ENCODE measurements at places on chromosomes 12 and 14.

GRCh38 chr12:2250797-2251196 is 198.0 kb downstream of the CACNA1C start:
- no peak for DNase-seq

DNA sequence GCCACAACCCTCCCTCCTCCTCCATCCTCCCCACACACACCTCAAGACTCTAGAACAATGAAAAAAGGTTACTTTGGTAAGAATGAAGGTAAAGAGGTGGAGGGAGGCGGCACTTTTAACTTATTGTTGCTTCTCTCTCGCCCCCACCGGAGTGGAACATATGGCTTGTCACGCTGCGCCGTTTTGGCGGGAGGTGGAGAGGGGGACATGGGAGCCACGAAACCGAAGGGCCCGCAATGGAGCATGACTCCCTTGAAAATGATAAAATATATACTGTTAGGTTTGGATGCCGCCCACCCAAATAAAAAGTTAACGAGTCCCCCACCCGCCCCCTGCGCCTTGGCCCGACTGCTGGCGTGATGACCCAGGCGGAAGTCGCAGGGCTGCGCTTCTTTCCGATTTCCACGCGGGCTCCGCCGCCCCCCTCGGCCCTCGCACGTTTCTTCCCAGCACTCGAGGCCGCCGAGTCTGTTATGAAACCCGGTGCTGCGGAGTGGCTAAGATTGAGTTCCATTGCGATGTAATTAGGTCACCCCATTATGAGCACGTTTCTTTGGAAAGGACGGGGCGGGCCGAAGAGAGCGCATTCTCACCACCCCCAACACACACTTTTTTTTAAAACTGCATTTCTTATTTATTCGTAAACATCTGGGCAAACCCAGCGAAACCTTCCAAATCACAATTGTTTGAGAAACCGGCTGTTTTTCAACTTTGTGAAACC is 1.4 kb upstream of the ZFP36L1 start:
- DNase-seq: peak; percentile 92

GRCh38 chr14:105532735-105533141 is 6.4 kb downstream of the TMEM121 start:
- peak; percentile 4 for DNase-seq

DNA sequence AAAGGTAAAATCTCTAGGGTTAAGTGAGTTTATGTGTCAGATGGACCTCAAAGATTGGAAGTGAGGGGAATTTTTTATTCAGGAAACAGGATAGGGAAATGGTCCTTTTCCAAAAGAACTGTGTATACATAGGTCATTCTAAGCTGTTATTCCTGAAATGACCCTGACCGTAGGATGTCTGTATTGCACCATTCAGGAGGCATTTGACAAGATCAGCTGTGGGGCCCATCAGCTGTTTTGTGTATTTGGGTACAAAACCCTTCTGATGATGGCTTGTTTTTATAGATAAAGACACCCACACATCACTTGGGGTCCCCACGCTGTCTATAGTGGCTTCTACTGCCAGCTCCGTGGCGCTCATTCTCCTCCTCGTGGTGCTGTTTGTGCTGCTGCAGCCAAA is 62.6 kb upstream of the SRSF5 start:
- DNase-seq: no peak

GRCh38 chr12:25713264-25713663 is 160.2 kb upstream of the LMNTD1 start:
- DNase-seq: no peak

DNA sequence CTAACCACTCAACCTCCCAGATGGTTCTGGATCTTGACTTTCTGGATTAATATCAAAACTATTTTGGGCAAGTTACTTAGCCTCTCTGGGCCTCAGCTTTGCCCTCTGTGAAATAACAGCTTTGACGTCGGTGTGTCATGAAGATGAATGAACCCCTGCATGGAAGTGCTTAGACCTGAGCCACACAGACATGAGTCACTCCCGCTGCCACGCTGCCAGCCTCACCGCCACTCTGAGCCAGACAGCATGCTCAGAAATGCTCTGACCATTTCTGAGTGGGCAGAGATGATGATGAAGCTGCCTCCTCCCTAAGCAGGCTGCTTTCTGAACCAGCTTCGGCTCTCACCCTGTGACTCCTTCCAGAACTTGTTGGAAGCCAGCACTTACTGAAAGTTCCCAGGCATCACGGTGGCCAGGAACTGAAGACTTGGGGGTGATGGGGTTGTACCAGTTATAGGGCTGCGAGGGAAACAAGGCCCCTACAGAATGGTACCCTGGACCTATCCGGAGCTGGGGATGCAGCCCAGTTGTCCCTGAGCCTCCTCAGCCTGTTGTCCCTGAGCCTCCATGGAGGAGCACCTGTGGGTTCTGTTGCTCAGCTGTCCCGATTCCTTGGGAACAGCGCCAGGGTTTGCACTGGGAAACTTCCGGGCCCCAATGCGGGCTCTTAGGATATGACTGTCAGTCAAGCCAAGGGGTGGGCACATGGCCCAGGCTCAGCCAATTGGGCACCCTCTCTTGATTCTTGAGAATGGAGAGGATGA is 2.0 kb upstream of the CCDC197 start:
- no peak for DNase-seq

DNA sequence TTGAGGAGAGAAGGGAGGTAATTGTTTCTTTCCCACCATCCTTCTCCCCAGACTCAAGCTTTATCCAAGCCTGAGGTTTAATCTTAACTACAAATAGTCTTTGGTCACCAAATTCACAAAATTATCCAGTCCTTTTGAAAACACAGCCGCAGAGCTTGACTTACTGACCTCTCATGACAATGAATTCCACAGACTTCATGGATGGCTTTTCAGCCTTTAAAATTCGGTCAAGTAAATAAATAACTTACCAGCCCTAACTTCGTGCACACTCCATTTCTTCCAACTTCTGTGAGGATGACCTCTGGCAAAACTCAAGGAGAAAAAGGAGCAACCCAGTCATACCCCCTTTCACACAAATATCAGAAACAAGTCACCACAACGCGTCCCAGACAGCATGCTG is 137.0 kb upstream of the CDKN3 start:
- DNase-seq: no peak

DNA sequence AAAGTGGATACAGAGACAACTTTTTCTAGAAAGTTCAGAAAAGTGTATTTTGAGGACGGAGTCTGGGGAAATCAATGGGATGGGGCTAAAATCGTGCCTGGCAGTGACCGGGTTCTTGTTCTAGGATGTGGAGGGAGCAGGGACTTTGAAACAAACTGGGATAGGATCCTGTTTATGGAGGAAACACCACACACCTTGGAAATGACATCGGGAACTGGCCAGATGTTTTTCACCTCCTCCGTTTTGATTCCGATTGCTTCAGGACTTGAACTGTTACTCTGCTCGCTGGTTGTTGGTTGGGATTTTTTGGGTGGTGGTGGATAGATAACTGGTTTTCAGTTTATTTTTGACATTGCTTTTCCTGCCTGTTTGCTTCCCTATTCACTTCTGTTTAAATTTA is 506 bp downstream of the EMP1 start:
- no peak for DNase-seq

DNA sequence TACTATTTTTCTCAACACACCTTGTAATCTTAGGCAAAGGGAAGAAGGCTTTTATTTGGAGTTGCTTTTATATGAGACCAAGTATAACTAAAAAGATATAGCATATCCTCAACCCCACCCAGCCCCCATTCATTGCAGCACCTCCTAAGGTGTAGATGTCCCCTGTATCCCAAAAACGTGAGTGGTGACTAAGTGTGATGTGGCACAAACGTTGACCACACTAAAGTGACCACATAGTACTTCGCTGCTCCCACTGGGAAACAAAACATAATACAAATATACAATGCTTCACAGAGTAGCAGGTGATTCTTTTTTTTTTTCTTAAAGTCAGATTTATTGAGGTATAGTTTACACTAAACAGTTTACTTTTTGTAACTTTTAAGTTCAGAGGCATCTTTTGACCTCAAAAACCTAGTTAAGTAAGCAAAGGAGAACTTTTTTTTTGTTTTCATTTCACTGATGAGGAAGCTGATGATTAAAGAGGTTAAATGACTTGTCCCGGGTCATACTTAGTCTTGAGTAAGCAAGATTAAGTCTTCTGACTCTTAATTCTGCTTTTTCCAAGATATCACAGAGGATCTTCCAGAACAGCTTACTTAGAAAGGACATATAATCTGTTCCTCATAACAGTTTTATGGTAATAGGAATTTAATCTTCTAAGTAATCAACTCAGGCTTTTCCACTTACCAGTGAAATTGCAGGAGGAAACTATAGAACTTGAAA is 245.2 kb upstream of the PLEKHG7 start:
- no peak for DNase-seq

- no peak for DNase-seq
These were observed 338.1 kb downstream of the CACNA1C start for GRCh38 chr12:2390850-2391390.

- DNase-seq: peak; percentile 35
These were observed 231.1 kb downstream of the CACNA1C start for GRCh38 chr12:2283916-2284315.

GRCh38 chr14:56858422-56858821 is 48.1 kb upstream of the OTX2 start:
- peak; percentile 30 for DNase-seq

GRCh38 chr12:131194166-131194565 is 240.5 kb downstream of the ADGRD1 start:
- DNase-seq: no peak

GRCh38 chr12:101581190-101581589 is 13.6 kb upstream of the MYBPC1 start:
- DNase-seq: no peak

GRCh38 chr12:110704750-110705149 is 15.8 kb upstream of the HVCN1 start:
- peak; percentile 55 for DNase-seq

GRCh38 chr12:122836027-122836921 is 1.0 kb downstream of the HIP1R start:
- DNase-seq: peak; percentile 70

GRCh38 chr12:98418357-98419075 is 96.9 kb upstream of the TMPO start:
- DNase-seq: peak; percentile 85

- DNase-seq: no peak
These were observed at the start of gene AQP6 for GRCh38 chr12:49972641-49973360. TSS of gene AQP6 (plus strand) at chr12:49972947. CDS start at chr12:49973174, 227 bp downstream.

DNA sequence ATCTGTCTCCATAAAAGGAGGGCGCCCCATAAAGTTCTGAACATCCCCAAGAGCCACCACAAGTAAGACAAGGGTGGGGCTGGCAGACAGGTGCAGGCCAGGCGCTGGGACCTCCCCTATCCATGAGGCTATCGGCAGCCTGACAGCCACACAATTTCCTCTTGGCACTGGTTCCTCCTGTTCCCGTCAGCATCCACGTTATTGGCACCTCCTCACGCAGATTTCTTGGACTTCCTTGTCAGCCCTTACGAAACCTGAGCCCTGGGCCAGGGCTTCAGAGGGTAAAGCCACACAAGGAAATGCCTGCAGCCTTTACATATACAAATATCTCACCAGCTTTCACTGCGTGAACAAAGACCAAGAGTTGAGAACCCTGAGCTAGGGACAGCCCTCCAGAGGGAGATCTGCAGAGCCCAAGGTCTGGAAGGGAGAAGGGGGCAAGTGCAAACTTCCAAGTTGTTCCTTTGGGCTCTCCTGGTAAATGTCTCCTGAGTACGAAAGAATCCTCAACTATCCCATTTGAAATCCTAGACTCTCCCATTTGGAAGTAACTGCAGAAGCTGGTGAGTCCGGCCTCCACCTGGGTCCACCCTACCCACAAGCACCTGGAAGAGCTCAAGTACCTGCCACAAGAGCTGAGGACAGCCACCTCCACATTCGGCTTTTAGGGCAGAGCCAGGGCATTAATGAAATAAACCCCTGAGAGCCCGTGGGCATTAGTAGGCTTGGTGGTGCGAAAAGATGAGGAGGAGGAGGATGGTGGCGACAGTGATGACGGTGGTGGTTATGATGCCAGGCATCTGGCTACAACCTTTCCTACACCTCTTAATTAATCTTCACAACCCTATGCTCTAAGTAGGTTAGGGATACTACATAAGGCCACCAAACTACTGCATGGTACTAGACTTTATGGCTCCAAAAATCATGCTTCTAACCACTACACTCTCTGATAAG is 5.5 kb upstream of the TC2N start:
- DNase-seq: no peak

- DNase-seq: peak; percentile 78
These were observed 381.1 kb downstream of the SEC23A start for GRCh38 chr14:38721822-38722431.

DNA sequence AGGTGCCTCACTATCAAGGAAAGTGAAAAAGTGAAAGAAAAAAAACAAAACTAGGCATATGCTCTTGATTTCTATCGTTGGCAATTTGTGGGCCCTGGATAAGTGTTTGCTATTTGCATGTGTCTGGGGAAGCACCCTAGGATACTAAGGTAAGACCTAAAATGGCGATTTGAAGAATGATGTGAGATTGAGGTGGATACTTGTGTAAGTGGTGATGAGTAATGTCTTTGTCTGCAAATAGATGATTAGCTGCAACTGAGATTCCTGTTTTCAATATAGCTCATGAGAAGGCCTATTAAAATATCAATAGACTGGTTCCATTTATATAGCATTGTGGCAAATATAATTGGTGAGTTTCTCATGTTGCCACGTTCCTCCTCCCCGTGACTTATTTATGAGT is 261.7 kb downstream of the NEDD1 start:
- no peak for DNase-seq

GRCh38 chr14:39233680-39234326 is at the start of gene MIA2:
TSS of gene MIA2 (plus strand) at chr14:39233915. CDS start at chr14:39234115, 200 bp downstream.
- DNase-seq: no peak

DNA sequence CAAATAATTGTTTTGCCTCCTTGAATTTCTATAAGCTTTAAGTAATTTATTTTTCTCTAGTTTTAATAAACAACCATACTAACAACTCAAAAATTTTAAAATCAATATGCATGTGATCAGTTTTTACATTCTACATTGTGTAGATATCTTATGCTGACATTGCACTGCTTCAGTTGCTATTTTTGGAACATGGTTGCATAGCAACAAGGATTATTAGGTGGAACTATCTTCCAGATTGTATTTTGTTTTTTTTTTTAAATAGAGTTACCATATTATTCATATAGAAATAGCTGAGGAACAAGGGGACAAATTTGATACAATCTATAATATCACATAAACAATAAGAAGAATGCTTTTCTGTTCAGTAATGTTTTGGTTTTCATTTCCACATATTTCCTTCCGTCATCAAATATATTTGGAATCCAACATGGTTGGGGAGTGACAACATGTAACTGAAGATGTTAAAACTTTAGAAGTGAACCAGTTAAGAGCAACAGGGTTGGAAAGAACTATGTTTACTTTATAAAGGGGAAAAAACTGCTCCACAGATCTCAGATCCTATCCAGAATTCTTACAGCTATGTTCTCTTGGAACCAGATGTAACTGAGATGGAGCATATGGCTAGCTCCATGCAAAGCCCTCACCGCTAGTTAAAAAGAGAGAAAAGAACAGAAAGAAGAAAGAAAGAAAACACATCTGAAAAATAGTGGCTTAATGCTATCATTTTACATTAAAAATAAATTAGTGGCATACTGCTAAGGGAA is 235.5 kb downstream of the NELL2 start:
- no peak for DNase-seq

DNA sequence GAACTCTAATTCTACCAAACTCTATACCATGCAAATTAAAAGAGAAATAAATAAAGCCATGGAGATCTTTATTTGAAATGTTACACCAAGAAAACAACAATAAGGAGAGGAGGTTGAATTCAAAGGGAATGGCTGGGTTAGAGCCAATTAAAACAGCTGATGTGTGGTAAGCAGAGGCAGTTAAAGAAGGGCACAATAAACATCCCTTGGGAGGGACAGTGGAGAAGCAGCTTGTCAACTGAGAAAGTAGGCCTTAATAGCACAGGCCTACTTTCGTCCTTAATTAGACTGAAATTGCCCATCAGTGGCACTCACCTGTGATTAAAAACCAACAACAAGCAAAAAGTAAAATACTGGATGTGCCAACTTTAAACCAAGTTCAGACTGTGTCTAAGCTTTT is 16.3 kb upstream of the NAV3 start:
- DNase-seq: no peak
